Right atrium auricular region (tissue), 2 donors: ENCODE measurements at places on chromosomes 12 and 14.
A peak's percentile ranks its signal among the peaks of the same experiment; 100 is the strongest.

DNA sequence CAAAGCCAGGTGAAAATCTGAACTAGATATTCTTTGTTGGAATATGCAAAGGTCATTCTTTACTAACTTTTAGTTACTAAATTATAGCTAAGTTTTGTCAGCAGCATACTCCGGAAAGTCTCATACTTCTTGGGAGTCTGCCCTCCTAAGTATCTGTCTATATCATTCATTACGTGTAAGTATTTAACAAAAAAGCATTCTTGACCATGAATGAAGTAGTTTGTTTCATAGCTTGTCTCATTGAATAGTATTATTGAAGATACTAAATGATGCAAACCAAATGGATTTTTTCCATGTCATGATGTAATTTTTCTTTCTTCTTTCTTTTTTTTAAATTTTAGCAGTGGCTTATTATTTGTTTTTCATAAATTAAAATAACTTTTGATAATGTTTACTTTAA is 9.8 kb upstream of the SPX start:
- no peak overlapping the region for H3K27ac ChIP-seq
- no peak overlapping the region for H3K4me3 ChIP-seq
- no peaks in the 10 kb centered on the region for H3K4me1 ChIP-seq
- no peaks in the 10 kb centered on the region for H3K27me3 ChIP-seq

GRCh38 chr14:79842270-79842669 is 369.0 kb downstream of the DIO2 start:
- peaks cover 9% of the 10 kb centered on the region for H3K4me1 ChIP-seq
- no peaks in the 10 kb centered on the region for H3K36me3 ChIP-seq
- H3K4me3 ChIP-seq, result no peak overlapping the region

DNA sequence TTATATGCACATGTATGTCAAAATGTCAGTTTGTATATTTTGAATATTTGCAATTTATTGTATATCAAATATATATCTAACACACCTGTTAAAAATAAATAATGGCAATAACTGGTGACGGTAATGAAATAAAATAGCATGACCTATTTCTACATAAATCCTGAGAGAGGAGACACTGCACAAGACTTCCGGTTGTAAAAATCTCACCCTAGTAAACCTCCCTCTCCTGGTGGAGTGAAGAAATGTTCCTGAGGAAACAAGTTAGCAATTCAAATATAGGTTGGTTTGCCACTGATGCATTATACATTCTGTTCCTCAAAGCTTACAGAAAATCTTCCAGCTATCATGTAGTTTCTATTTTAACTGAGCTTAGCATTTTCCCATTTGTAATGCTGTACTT is 166.1 kb upstream of the SYT10 start:
- no peak for DNase-seq
- no peaks in the 10 kb centered on the region for H3K27me3 ChIP-seq
- H3K36me3 ChIP-seq, result no peaks in the 10 kb centered on the region
- H3K4me1 ChIP-seq, result no peaks in the 10 kb centered on the region

GRCh38 chr12:42732908-42733411 is 143.4 kb upstream of the PRICKLE1 start:
- no peaks in the 10 kb centered on the region for H3K27me3 ChIP-seq
- no peak overlapping the region for H3K4me3 ChIP-seq
- DNase-seq, result no peak
- H3K27ac ChIP-seq, result no peak overlapping the region
- no peaks in the 10 kb centered on the region for H3K4me1 ChIP-seq
- H3K36me3 ChIP-seq, result no peaks in the 10 kb centered on the region

DNA sequence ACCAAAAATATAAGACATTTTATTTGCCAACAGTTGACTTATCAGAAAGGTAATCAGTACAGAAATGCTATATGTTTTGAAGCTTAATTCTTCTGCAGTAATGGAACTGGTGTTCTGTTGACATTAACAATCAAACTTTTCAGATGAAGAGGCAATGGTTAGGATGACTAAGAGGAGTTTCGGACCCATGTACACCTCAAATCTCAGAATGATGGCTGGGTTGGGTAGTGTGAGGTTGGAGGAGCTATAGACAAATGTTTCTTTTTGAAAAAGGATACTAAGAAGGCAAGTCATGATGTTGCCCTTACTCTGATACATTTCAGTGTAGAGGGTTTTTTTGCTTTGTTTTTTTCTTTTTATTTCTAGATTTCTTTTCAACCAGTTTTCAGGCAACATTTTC is 66.9 kb downstream of the KNTC1 start:
- H3K27ac ChIP-seq, result no peak overlapping the region
- no peak for DNase-seq
- no peak overlapping the region for H3K4me3 ChIP-seq
- H3K27me3 ChIP-seq, result no peaks in the 10 kb centered on the region
- no peaks in the 10 kb centered on the region for H3K36me3 ChIP-seq

DNA sequence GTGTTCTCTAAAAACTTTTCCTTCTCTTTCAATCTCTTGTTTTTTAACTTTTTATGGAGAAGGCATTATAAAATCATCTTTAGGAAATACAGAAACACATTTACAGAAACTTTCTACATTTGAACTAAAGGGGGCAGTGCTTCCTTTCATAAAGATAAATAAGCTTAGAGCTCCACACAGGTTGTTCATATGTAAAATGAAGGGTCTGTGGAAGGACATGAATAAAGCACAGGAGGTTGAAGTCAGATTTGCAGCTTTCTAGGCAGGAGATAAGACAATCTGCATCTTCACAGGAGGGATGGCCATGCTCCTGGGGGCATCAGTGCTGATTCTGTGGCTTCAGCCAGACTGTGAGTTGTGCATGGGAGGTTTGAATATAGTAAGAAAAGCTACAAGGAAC is 426.0 kb downstream of the DAD1 start:
- no peaks in the 10 kb centered on the region for H3K27me3 ChIP-seq
- H3K4me3 ChIP-seq, result no peak overlapping the region
- H3K27ac ChIP-seq, result no peak overlapping the region
- no peaks in the 10 kb centered on the region for H3K36me3 ChIP-seq
- no peaks in the 10 kb centered on the region for H3K4me1 ChIP-seq
- no peak for DNase-seq

DNA sequence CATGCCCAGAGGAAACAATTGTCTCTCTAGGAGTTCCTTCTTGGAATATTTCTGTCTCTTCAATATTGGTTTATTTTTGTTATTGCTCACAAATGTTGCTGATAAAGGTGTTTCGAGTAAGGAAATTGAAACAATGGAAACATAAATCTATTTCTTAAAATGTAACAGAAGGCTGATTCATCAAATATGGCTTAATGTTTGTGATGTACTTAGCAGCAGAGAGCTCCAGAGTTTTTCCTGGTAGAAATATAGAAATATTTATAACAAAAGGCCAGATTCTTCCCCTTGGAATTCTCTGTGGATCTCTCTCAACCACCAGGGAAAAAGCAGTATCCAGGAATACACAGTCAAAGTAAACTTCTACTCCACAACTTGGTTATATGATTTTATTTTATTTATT is 149.2 kb upstream of the LRIG3 start:
- no peaks in the 10 kb centered on the region for H3K4me1 ChIP-seq
- H3K27ac ChIP-seq, result no peak overlapping the region
- no peaks in the 10 kb centered on the region for H3K36me3 ChIP-seq
- no peak for DNase-seq

- peaks cover 6% of the 10 kb centered on the region for H3K4me1 ChIP-seq
- no peaks in the 10 kb centered on the region for H3K36me3 ChIP-seq
- no peak for DNase-seq
- H3K27ac ChIP-seq, result no peak overlapping the region
- no peak overlapping the region for H3K4me3 ChIP-seq
Observed at GRCh38 chr14:74223016-74223415, 16.2 kb upstream of the VSX2 start.

DNA sequence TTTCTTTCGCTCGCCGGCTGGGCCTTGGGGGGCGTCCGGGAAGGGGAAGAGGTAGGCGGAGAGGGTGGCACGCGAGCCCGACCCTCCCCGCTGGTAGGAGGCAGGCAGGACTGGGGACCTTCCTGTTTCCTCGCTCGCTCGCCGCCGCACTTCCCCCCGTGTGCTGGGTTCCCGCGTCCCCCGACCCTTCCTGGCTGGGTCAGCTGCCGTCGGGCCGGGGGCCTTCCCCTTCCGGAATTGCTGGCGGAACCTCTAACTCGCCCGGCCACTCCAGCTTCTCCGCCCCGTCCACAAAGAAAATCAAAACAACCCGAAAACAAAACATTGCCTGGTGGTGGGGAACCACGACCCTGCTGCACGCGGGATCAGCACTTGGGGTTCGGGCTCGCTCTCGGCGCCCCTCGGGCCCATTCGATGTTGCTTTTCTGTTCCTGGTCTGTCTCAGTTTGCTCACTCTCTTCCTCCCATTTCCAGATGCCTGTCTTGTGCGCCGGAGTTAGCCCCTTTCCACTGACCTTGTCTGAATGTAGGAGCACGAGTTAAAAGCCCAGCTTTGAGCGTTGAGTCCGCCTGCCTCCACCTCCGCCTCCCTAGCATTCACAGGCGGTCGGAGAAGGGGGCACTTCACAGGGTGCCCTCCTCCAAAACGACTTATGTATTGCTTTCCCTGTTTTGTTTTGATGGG is 581 bp downstream of the PAPOLA start:
- H3K36me3 ChIP-seq, result no peaks in the 10 kb centered on the region
- H3K4me1 ChIP-seq, result peaks cover 45% of the 10 kb centered on the region
- peak overlapping the region; percentile 99 for H3K4me3 ChIP-seq
- DNase-seq, result peak; percentile 62
- H3K27ac ChIP-seq, result peak overlapping the region; percentile 95
- H3K27me3 ChIP-seq, result no peaks in the 10 kb centered on the region

GRCh38 chr12:71162832-71163763 is 5.3 kb upstream of the TSPAN8 start:
- H3K27ac ChIP-seq, result no peak overlapping the region
- H3K4me3 ChIP-seq, result no peak overlapping the region
- H3K36me3 ChIP-seq, result no peaks in the 10 kb centered on the region
- no peaks in the 10 kb centered on the region for H3K27me3 ChIP-seq
- DNase-seq, result no peak
- no peaks in the 10 kb centered on the region for H3K4me1 ChIP-seq

DNA sequence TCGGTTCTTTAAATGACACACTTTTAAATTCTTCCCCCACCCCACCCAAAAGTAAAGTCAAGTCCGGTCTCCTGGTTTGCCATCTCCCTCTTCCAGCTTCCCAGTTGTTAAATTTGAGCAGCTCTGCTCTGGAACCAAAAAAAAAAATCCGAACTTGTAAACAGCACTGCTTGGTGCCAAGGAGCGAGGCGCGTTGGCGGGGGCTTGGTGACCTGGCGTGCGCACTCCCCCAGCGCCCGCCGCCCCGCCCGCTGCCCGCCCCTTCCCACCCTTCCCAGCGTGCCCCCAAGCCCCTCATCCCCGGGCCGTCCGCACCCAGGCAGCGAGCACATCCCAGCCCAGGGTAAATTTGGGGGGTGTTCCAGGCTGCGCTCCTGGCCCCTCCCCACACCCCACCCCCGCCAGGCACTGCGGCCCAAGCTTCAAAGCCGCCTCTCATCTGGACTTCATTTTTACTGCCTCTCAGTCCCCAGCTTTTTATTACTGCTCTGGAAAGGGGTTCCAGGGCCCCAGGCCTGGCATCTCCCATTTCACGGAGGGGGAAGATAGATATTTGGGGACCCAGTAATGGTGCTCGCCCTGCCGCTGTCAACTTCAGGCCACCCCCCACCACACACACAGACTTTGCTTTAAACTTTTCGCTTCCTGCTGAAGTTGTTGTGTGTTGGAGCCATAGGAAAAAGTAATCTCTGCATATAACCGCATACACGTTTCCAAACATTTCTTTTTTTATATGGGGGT is 11.7 kb upstream of the ITGB7 start:
- peak overlapping the region; percentile 95 for H3K27ac ChIP-seq
- H3K4me3 ChIP-seq, result peak overlapping the region; percentile 61

DNA sequence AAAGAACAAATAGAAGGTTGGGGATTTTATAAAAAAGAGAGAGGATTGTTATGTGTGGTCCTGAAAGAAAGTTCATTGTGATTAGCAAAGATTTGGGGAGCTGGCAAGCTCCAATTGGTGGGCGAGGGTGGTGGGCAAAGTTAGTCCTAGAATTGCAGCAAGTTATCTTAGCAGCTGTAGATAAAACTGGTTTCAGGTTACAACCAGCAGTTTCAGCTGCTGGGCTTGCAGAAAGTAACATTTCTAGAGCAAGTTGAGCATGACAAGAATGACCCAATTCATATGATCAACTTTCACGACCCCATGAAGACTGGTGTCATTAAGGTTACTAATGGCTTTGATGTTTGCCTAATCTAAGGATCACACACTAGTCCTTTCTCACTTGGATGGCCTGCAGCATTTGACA is 177.9 kb upstream of the NUDT4 start:
- no peaks in the 10 kb centered on the region for H3K27me3 ChIP-seq
- no peak overlapping the region for H3K4me3 ChIP-seq
- no peaks in the 10 kb centered on the region for H3K36me3 ChIP-seq
- DNase-seq, result no peak
- H3K27ac ChIP-seq, result no peak overlapping the region

DNA sequence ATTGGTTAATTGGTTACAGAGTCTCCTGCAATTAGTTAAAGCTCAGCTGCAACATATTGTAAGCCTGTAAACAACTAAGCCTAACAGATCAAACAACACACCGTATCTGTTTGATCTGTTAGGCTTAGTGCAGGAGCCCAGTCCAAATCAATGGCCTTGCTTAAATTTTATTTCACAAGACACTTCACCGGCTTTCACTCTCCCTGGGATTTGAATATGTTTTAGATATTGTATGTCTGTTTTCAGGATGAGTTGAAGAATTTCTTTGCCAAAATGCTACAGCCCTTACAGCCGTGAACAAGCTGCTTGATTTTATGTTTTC is 5.5 kb upstream of the RNASE1 start:
- no peak overlapping the region for H3K4me3 ChIP-seq
- H3K4me1 ChIP-seq, result no peaks in the 10 kb centered on the region
- DNase-seq, result no peak
- H3K27ac ChIP-seq, result no peak overlapping the region

DNA sequence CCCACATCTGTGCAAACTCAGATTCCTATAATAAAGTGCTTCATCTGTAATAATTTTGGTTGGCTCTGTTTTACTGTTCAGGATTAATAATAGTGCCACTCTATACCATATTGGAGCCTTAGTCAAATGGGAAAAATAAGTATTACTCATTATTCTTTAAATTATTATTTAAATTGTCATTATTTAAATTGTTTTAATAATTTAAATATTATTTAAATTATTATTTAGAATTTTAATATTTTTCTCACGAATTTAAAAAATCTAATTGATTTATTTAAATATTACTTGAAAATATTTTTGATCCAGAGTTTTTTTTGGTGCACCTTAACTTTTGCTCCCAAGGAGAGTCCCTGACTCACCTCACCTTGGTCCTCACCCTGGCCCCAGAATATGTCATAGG is 245.7 kb upstream of the MDGA2 start:
- no peaks in the 10 kb centered on the region for H3K27me3 ChIP-seq
- no peaks in the 10 kb centered on the region for H3K4me1 ChIP-seq
- H3K4me3 ChIP-seq, result no peak overlapping the region
